Activated naive CD4-positive, alpha-beta T cell treated with anti-CD3 and anti-CD28 coated beads, Interleukin-2, amount 50 U/mL, for 72 hours (primary cell): ENCODE measurements at places on chromosomes 12 and 14.

GRCh38 chr12:81077686-81078441, at the start of gene ACSS3:
Gene ACSS3, plus strand, starts transcription at chr12:81078079. Its CDS starts 42 bp downstream, at chr12:81078121.
- DNase-seq, result no peak

DNA sequence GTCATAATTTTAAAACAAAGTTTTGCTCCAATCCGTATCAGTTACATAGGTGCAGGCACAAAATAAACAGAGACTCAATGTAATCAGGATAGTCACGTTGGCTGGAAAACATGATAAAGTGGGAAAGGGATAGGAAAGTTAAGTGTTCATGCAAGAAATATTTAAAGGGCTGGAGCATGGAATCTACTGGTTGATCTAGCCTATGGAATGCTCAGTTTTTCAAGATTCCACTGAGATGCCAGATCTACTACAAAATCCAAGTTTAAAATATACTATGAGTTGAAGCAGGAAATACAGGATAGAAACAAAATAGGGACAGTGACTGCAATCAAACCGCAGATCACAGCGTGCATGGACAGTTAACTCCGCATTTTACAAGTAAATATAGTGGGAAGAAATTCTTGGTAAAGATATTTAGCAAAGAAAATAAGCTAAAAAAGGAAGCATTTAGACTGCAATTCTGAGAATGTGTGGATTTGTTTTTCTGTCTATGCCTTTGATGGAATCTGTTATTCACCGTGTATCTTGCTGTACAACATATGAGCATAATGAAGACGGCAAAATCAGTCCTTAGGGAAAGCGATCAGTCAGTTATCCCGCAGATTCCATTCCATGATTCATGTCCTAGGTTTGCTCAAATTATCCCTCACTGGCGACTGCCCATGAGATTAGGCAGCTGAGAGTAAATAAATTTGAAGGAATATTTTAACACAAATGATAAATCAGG, 1044.3 kb downstream of the FLRT2 start:
- DNase-seq, result no peak

- DNase-seq, result no peak
Observed at GRCh38 chr12:86134561-86134960, 121.6 kb downstream of the MGAT4C start.

DNA sequence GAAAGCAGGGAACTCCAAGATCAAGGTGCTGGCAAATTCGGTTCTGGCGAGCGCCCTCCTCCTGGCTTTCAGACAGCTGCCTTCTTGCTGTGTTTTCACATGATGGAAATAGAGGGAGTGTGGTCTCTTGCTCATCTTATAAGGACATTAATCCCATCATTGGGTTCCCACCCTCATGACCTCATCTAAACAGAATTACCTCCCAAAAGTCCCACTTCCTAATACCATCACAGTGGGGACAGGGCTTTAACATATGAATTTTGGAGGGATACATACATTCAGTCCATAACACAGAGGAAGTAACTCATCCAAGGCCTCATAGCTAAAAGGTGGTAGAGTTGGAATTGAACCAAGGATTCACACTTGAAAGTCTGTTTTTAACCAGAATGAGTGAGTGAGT, 28.6 kb downstream of the DYRK2 start:
- no peak for DNase-seq

DNA sequence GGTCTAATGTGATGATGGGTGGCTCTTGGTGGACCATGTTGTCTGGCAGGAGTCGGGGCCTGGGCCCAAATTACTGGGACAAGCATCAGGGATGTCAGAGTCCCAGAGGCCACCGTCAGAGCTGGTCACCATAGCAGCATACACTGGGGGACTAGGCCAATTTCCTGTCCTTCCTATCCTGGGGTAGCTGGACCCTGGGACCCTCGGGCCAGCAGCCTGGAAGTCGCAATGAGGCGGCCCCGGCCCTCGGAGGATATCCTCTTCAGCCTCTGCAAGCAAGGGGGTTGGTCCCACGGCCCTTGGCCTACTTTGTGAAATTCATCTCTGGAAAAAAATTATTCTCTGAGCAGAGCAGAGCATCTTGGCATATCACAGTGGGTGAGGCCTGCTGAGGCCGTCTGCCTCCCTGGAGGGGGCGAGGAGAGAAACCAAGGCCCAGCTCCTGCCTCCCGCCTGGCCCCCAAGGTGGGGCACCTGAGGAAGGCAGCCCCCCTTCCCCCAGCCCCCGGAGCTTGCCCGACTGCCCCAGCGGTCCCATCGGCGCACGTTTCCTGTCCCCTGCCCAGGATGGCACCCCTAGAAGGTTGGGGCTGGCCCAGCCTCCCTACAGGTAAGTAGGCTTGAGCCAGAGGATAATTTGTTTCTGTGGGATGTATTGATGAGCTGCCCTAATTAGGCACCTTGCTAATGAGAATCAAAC, 135.0 kb upstream of the MYL2 start:
- no peak for DNase-seq

DNA sequence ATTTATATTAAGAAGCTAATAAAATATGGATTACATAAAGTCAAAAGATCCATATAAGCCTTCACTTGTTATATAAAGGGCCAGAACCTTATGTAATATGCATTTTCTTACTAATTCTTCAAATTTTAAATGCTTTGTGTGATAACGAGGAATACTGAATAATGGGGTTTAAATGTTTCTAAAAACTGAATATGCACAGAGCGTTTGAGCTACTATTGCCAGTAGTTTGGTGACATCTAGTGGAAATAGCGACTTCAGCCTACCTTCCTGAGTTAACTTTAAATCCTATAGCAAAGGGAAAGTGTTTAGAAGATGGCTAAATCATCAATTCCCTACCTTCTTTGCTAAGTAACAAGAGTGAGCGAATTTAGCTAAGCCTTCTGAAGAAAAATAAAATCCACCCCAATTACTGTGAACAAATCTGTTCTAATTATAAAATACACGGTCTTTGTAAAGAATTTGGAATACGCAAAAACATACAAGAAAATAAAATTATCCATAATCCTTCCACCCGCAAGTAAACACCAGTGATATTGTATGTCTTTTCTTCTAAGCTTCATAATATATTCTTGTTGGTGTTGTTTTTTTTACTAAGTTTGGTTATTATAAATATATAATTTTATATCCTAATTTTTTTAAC, 115.5 kb upstream of the G2E3 start:
- DNase-seq, result no peak
